ENCODE measurements at places on chromosomes 6 and 20.

GRCh38 chr20:60473211-60473610 lies 515.0 kb downstream of the CDH26 start:
- no peak for DNase-seq

- DNase-seq = no peak
Observed at GRCh38 chr6:140360651-140361050, 986.2 kb upstream of the CITED2 start.

DNA sequence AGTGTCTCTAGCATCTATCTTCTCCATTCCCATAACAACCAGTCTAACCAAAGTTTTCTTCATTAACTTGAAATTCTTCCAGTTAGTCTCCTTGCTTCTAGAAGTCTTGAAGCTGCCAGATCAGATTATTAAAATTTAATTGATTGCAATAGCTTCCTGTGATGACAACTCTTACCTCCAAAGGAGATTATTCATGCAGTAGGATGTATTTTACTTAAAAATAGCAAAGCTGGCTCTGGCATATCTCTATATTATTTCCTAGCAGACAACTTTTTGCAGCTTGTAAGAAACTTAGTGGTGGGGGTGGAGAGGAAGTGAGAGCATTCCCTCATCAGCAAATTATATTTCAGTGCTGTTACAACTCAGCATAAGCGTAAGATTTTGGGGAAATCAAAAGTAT lies 290.4 kb downstream of the GRIK2 start:
- no peak for DNase-seq

- no peak for DNase-seq
Observed at GRCh38 chr6:144602523-144603180, 317.5 kb downstream of the UTRN start.

Measured in stimulated activated CD8-positive, alpha-beta memory T cell treated with anti-CD3 and anti-CD28 coated beads, Interleukin-7, amount 100 ng/mL, for 1 hour (primary cell).